Muscle of arm (tissue), 14 donors: ENCODE measurements at places on chromosomes 5 and 9. TPM values are rescaled to one million over a fixed set of nuclear protein-coding genes. Genes with fewer than 3 reads are reported as not detected.

ARID3C gene
- not detected for polyA plus RNA-seq

KCNV2 gene
- polyA plus RNA-seq = not detected

CTSL gene
- polyA plus RNA-seq = 50.0 TPM

TGFBI gene
- polyA plus RNA-seq = 182 TPM

TRPM6 gene
- 0.05 TPM for polyA plus RNA-seq

TGFBR1 gene
- polyA plus RNA-seq = 34.1 TPM

SNAPC3 gene
- not detected for polyA plus RNA-seq

SLC25A48 gene
- polyA plus RNA-seq = not detected

C5orf58 gene
- polyA plus RNA-seq = not detected

MOB3B gene
- polyA plus RNA-seq = 3.3 TPM

UNC5A gene
- polyA plus RNA-seq = 1.4 TPM

MARVELD2 gene
- polyA plus RNA-seq = 0.24 TPM

PCDHGC4 gene
- 1.1 TPM for polyA plus RNA-seq

IRX1 gene
- 0.39 TPM for polyA plus RNA-seq

AQP7 gene
- polyA plus RNA-seq = 2.0 TPM

GPX8 gene
- polyA plus RNA-seq = 50.7 TPM

GPR151 gene
- not detected for polyA plus RNA-seq

HOMER1 gene
- polyA plus RNA-seq = 35.0 TPM

GADD45G gene
- 6.6 TPM for polyA plus RNA-seq

PFN3 gene
- polyA plus RNA-seq = not detected

IL7R gene
- 2.0 TPM for polyA plus RNA-seq

FOXI1 gene
- not detected for polyA plus RNA-seq

TMEM250 gene
- polyA plus RNA-seq = 14.2 TPM

ADAMTS12 gene
- polyA plus RNA-seq = 33.9 TPM

CARD9 gene
- 0.62 TPM for polyA plus RNA-seq

GLRA1 gene
- not detected for polyA plus RNA-seq

NEURL1B gene
- polyA plus RNA-seq = 43.7 TPM

ECM2 gene
- polyA plus RNA-seq = 24.3 TPM

ECSCR gene
- 32.9 TPM for polyA plus RNA-seq

DNAJB5 gene
- polyA plus RNA-seq = 16.8 TPM

ANKDD1B gene
- polyA plus RNA-seq = 0.30 TPM

LMX1B gene
- 2.0 TPM for polyA plus RNA-seq

ZNF879 gene
- 4.6 TPM for polyA plus RNA-seq

ACOT12 gene
- polyA plus RNA-seq = 0.17 TPM
